ENCODE measurements at places on chromosomes 11 and 22.

GRCh38 chr11:8093931-8094575, 13.0 kb downstream of the TUB start:
- H3K27ac ChIP-seq: peak overlapping the region; percentile 37
- peak; percentile 88 for DNase-seq
- H3K4me3 ChIP-seq: no peak overlapping the region

GRCh38 chr22:36386351-36386899, 1.3 kb downstream of the MYH9 start:
- no peak for DNase-seq
- peaks cover 11% of the 10 kb centered on the region for H3K36me3 ChIP-seq
- H3K27ac ChIP-seq: peak overlapping the region; percentile 95
- H3K4me1 ChIP-seq: peaks cover 18% of the 10 kb centered on the region
- H3K4me3 ChIP-seq: peak overlapping the region; percentile 87
- no peaks in the 10 kb centered on the region for H3K27me3 ChIP-seq

GRCh38 chr11:27183672-27184457, 143.2 kb downstream of the BBOX1 start:
- H3K27me3 ChIP-seq: no peaks in the 10 kb centered on the region
- no peak overlapping the region for H3K4me3 ChIP-seq
- DNase-seq: no peak
- peaks cover 31% of the 10 kb centered on the region for H3K4me1 ChIP-seq

DNA sequence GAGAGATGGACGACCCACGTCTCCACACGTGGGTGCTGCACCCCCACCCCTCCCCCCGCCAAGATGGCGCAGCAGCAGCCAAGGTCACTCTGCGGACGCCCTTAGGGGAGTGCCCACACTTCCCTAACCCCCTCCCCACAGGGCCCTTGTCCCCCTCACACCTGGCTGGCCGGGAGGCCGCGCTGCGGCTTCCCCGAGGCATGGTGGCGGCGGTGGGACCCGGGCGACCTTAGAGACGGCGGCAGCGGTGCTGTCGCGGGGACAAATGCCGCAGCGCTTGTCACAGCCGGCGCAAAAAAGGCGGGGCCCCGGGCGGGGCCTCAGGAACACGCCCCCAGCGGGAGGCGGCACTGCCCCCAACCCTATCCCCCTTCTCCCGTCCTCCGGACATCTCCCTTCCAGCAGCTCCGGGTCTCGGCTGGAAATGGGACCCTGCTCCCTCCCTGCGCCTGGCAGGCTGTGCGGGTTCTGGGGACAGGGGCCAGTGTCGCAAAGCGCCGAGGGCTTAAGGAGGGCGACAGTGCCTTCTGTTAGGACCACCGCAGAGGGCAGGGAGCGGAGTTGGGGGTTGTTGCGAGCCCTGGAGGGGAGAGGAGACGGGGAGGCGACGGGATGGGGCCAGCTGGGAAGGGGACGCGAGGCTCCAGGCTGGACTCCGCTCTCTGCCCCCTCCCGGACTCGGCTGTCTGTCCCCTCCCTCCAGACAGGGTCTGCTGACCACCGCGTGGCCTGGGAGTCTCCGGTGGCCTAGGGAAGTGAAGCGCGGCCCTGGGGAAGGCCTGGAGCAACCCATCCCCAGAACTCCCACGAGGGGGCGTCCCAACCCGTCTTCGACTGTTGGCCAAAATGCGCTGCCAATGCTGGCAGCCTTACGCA, at the start of gene CHCHD10:
Gene CHCHD10, minus strand, starts transcription at position 300 of the 876 bp plus-strand sequence. Its CDS starts 98 bp downstream, at position 202.
- H3K4me1 ChIP-seq: peaks cover 22% of the 10 kb centered on the region
- H3K4me3 ChIP-seq: peak within 1 kb of the TSS; percentile 66
- peak; percentile 70 for DNase-seq
- H3K36me3 ChIP-seq: no peaks in the 10 kb centered on the region

DNA sequence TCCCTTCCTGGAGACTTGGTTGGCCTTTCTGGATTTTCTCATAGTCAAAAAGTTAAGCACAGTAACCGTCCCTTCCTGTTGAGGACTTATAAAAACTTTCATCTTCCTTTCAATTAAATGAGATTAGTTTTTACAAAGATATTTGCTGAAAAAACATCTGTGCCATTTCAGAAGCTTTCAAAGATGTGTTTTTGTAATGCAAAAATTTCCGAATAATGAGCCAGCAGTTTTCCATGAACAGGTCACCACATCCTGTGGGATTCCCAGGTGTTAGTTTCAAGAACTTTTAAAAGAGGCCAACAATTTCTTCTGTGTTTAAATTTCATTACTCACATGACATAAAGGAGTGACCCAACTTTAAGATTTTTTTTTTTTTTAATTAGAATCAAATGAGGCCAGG, 18.0 kb downstream of the NUP50 start:
- no peaks in the 10 kb centered on the region for H3K4me1 ChIP-seq
- H3K4me3 ChIP-seq: no peak overlapping the region
- H3K27ac ChIP-seq: no peak overlapping the region
- DNase-seq: no peak
- no peaks in the 10 kb centered on the region for H3K27me3 ChIP-seq
- H3K36me3 ChIP-seq: peaks cover 61% of the 10 kb centered on the region

DNA sequence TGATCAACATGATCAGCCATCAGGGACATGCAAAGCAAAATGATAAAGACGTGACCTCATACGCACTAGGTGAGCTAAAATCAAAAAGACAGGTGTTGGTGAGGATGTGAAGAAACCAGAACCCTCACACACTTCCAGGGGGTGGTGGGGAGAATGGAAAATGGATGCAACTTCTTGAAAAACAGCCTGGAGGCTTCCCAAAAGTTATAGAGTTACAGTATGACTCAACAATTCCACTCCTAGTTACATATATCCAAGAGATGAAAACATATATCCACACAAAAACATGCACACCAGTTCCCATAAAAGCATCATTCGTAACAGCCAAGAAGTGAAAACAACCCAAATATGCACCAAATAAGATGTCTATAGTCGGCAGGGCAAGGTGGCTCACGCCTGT, 42.1 kb upstream of the APLNR start:
- no peak overlapping the region for H3K27ac ChIP-seq
- H3K36me3 ChIP-seq: no peaks in the 10 kb centered on the region
- DNase-seq: no peak
- peaks cover 10% of the 10 kb centered on the region for H3K4me1 ChIP-seq

DNA sequence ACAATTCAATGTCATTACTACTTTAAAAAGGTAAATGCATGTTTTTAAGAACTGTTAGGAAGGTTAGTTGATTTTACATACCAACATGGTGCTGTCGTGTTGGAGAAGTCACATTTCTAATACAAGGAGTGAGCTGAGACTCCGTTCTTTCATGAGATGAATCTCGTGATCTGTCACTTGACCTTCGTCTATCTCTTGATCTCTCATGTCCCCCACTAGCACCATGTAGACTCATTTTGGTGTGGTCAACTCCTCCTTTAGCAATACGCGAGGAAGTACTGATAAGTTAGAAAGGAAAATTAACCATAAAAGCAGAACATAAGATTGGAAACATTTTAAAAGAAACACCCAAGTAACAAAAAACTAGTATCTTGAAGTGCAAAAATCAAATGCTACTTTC, 41.5 kb downstream of the BTBD10 start:
- H3K4me1 ChIP-seq: no peaks in the 10 kb centered on the region
- peaks cover 10% of the 10 kb centered on the region for H3K36me3 ChIP-seq
- no peak overlapping the region for H3K4me3 ChIP-seq
- H3K27me3 ChIP-seq: no peaks in the 10 kb centered on the region
- no peak overlapping the region for H3K27ac ChIP-seq

- no peak overlapping the region for H3K4me3 ChIP-seq
- H3K36me3 ChIP-seq: peaks cover 77% of the 10 kb centered on the region
- no peaks in the 10 kb centered on the region for H3K4me1 ChIP-seq
- H3K27ac ChIP-seq: no peak overlapping the region
These were observed 31.5 kb upstream of the KRTAP5-7 start for GRCh38 chr11:71495286-71496230.

GRCh38 chr22:50469377-50470305, 5.2 kb downstream of the SBF1 start:
- H3K4me3 ChIP-seq: no peak overlapping the region
- peaks cover 53% of the 10 kb centered on the region for H3K4me1 ChIP-seq
- H3K27me3 ChIP-seq: no peaks in the 10 kb centered on the region
- peak; percentile 84 for DNase-seq
- H3K27ac ChIP-seq: peak overlapping the region; percentile 83
- H3K36me3 ChIP-seq: peaks cover 42% of the 10 kb centered on the region

DNA sequence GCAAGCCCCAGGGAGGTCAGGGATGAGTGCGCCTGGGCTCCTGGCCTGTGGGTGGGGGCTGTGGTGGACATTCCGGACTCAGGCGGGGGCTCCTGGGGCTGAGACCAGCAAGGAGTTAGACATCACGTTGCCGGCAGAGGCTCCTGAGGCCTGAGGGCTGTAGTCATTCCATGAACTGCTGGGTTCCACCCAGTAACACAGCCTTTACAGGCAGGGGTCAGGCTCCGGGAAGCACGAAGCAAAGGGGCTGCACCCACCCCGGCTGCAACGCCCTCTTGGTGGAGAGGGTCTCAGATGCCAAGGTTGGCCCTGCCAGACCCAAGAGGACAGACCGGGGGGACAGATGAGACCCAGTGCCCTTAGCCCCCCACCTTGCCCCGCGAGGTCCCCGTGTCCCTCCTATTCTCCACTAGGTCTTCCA, 9.0 kb downstream of the TNNT3 start:
- no peaks in the 10 kb centered on the region for H3K36me3 ChIP-seq
- DNase-seq: no peak
- no peak overlapping the region for H3K27ac ChIP-seq
- H3K4me3 ChIP-seq: no peak overlapping the region
- H3K4me1 ChIP-seq: peaks cover 6% of the 10 kb centered on the region

DNA sequence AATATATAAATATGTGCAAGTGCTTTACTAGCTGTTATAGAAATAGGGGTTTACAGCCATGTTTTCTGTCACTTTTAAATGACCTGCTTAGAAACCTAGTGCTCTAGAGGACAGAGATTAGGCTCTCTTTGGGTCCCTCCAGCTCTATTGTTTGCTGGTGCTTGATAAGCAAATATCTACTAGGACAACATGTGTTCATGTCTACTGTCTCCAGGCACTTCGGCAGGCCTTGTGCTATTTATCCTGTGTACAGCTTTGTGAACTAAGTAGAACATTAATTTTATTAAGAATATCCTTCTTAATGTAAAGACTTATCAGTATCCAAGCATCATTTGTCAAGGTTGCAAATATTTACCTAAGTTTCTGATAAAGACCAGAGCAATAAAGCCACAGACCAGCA, 11.9 kb upstream of the RASSF10 start:
- DNase-seq: no peak
- no peaks in the 10 kb centered on the region for H3K4me1 ChIP-seq
- no peaks in the 10 kb centered on the region for H3K27me3 ChIP-seq
- no peak overlapping the region for H3K4me3 ChIP-seq
- no peak overlapping the region for H3K27ac ChIP-seq

- no peaks in the 10 kb centered on the region for H3K36me3 ChIP-seq
- no peak overlapping the region for H3K4me3 ChIP-seq
- DNase-seq: no peak
- no peak overlapping the region for H3K27ac ChIP-seq
- no peaks in the 10 kb centered on the region for H3K27me3 ChIP-seq
These were observed 81.5 kb upstream of the MYOD1 start for GRCh38 chr11:17637901-17638300.

DNA sequence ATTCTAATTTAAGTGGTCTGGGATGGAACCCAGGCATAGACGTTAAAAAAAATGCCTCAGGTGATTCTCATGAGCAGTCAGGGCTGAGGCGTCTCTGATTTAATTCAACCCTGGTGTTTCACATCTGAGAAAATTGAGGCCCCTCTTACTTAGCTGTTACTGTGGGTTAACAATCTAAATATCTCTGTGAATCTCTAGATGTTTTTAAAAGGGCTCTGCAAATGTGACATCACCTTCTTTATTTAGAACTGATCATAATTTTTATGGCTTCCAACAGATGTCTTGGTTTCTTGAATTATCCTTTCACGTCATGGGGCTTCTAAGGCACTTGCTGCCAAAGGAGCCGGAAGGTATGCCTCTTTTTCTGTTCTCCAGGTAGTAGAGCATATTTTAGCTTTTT, 76.1 kb upstream of the LIN7C start:
- DNase-seq: no peak
- no peaks in the 10 kb centered on the region for H3K36me3 ChIP-seq
- no peaks in the 10 kb centered on the region for H3K27me3 ChIP-seq
- H3K4me3 ChIP-seq: no peak overlapping the region
- H3K4me1 ChIP-seq: no peaks in the 10 kb centered on the region
- no peak overlapping the region for H3K27ac ChIP-seq

DNA sequence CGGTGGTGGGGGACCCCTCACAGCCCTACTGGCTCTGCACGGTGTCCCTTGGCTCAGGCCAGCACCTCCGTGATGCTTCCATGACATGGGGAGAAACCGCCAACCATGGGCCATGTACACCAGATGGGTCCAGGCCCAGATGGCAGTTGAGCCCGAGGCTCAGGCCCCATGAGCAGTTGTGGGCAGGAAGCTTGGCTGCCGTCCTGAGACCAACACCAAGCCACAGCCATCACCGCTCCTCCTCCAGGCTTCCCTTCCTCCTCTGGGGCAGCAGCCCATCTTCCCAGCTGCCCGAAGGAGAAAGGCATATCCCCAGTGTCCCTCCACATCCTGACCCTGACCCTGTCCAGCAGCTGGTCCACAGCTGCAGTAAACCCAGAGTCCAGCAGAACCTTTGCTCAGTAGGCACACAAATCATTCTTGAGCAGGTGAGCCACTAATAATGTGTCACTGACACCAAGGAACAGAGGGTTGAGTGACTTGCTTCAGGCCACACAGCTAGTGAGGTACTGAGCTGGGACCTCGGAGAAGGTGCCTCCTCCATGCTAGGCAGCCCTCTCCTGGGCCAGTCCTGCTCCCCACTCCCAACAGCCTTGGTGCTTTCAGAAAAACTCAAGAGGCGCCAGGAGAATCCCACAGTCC, 204.9 kb downstream of the CTTN start:
- H3K27me3 ChIP-seq: no peaks in the 10 kb centered on the region
- H3K4me1 ChIP-seq: no peaks in the 10 kb centered on the region
- no peak overlapping the region for H3K4me3 ChIP-seq
- no peaks in the 10 kb centered on the region for H3K36me3 ChIP-seq
- H3K27ac ChIP-seq: no peak overlapping the region
- no peak for DNase-seq

DNA sequence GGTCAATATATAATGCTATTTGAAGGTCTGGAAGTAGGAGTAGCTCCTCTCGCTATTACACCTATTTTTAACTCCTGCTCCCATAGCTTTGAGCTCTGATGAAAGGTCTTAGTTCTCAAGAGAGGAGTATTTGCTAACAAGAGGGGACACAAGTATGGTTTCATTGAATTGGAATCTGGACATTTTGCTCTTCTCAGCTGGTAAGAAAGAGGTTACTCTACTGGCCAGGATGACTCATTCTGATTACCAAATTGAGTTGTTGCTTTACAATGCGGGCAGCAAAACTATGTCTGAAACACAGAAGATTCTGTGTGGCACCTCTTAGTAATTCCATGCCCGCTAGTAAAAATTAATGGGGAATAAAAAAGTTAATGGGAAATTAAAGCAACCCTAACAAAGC, 63.6 kb upstream of the EP300 start:
- H3K36me3 ChIP-seq: no peaks in the 10 kb centered on the region
- no peaks in the 10 kb centered on the region for H3K27me3 ChIP-seq
- DNase-seq: no peak
- H3K27ac ChIP-seq: no peak overlapping the region

DNA sequence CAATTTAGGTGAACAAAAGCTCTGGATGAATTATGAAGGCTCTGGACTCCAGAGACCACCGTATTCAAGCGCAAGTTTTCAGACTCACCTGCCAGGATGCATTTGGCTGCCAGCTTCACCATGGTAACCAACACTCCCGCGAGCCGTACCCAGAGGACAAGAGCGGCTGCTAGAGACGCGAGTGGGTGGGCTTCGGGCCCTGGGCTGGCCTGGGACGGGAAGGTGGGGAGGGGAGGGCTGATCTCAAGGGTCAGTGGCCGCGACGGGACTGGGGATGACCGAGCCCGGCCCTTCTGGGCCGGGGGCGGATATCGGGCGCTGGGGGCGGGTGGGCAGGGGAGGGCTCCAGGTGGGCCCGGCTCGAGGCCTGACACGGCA, 344 bp downstream of the IFT27 start:
- peak overlapping the region; percentile 36 for H3K27ac ChIP-seq
- peak; percentile 39 for DNase-seq
- H3K36me3 ChIP-seq: no peaks in the 10 kb centered on the region

Measured in large intestine (tissue), 12 donors.